ENCODE measurements at places on chromosomes 7 and 10.

- DNase-seq = no peak
Measured at GRCh38 chr7:64758151-64758550, 36.1 kb upstream of the ZNF138 start.

GRCh38 chr10:124138195-124138882 is 44.9 kb upstream of the CHST15 start:
- no peak for DNase-seq

GRCh38 chr7:127840226-127840951 is 188.4 kb downstream of the SND1 start:
- DNase-seq = no peak

DNA sequence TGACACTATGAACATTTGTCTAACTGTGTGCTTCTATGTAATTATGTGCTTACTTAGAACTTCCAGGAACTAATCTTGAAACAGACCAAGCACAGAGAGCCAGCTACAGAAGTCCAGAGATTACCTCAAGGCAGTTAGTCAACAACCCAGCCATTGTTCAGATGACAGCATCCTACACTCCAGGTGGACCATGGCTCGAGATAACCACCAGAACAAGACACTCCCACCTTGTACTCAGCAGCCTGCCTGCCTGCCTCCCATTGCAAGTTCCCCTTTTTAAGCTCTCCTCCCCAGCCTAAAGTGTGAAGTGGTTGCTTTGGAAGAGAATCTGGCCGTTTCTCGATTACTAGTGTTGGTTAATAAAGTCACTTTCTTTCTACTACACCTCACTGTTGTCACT is 1080.6 kb upstream of the LRRN3 start:
- DNase-seq = no peak

DNA sequence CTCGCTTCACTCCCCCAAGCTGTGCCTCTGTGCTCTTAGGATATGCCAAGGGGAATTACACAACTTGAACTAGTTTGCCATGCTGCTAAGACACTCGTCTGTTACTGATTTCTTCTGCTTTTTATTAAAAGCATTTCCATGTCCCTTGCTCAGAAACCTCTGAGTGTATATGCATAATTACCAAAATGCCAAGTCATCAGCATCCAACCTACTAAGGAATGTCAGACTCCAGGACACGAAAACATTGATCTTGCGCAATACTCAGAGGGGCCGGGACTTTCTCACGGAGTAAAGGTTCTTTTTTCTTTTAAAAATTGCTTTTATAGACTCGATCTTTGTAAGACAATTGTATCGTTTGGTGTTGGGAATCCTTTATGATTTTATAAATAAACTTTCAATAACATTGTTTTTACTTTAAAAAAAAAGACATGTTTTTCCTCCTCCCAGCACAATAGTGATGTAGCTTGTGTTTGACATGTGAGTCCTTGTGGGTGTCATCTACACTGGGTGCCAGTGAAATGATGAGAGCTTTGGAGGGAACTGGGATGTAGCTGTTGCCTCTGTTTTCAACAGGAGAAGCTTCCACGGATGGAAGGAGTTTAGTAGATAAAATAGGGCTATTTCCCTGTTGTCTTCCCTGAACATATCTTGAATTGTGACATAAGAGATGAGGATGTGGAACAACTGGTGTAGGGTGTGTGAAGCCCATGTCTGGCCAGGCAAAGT is 43.6 kb downstream of the CNNM1 start:
- no peak for DNase-seq

GRCh38 chr10:26335574-26336093 is 102.5 kb upstream of the APBB1IP start:
- DNase-seq = no peak

DNA sequence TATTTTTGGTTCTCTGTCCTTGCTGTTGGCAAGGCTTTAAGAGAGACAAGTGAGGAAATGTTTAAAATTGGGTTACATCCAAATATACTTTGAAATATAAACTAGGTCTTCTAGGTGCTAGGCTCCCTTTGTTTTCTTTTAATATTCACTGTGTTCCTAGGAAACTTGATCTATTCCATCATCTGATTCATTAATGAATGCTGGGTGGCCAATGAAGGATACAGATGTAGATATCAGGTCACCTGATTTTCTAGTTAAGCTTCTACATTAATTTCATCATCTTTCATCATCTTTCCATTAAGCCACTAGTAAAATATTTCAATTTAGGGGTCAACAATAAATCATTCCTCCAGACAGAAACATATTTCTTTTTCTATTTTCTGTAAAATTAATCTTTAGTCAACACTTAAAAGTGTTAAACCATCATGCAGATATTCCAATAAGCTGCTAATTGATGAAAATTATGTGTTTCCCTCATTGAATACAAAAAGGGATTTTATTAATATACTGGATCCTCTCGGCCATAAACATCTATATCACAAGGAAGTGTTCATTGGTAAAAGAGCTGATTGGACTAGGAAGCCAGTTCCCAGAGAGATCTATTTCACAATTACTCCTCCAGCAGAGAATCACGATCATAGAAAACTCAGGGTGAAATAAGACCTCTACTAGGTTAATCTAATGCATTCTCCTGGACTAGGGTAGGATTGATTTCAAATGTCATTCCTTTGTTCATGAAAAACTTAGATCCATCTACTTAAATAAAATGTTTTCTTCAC is 14.7 kb downstream of the HGF start:
- DNase-seq = no peak

- DNase-seq = no peak
Measured at GRCh38 chr10:72509206-72509799, 116.6 kb downstream of the MICU1 start.

DNA sequence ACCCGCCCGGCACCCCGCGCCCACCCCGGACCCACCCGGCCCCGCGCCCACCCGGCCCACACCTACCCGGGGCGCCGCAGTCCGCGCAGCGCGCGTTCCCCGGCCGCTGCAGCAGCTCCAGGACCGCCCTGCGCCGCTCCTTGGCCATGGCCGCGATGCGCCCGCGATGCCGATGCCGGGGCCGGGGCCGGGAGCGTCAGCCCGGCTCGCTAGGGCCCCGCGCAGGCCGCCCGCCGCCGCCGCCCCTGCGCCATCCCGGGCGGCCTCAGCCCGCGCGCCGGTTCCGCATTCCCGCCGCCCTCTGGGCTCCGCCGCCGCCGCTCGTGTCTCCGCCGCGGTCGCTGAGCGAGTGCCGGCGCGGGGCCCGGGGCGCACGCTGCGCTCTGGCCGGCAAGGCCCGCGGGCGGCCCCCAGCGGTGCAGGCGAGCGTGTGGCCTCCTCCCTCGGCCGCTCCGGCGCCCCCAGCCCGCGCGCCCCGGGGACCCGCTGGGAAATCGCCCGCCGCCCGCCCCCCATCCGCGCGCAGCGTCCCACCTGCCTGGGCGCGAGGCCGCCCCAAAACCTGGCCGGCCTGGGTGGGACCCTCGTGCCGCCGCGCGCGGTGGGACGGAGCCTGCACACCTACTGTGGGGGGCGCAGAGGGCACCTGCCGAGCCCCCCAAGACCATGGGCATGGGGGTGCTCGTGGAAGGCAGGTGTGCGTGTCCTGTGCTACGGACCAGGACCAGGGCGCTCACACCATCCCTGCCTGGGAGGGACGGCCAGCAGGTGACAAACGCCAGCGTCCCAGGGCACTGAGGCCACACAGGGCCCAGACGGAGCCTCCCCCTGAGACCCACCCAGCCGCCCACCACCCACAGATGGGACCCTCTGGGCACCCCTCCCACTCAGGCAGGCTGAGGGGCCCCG is at the start of gene ADAP1:
ADAP1 (minus strand) TSS at position 351 of the 909 bp plus-strand sequence; CDS start at position 148, 203 bp downstream.
- no peak for DNase-seq

DNA sequence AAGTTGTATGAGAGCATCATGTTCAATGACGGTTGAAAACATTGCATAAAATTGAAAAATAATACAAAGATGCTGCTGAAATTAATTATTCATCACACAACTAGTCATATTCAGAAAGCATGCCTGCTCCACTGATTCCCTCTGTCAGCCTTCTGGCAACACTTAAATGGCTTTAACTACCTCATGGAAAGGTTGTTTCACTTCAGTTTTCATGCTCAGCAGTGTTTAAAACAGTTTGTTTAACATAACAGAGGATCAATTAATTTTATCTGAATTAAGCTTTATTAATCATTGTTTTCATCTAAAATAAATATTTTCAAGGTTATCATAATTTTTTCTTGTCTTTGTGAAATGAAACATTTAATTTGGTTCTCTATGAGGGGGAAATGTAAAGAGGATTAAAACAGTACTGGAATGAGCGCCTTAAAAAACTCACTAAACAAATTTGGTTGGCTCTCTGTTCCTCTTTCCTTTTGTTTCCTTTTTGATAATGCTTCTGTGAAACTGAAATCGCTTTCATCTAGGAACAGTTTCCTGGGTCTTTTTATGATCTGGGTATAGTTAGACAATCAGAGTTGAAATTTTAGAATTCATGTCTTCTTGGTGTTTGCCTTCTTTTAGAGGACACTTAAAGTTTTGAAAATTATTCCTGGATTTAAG is 427.4 kb downstream of the SH2D4B start:
- DNase-seq = no peak

DNA sequence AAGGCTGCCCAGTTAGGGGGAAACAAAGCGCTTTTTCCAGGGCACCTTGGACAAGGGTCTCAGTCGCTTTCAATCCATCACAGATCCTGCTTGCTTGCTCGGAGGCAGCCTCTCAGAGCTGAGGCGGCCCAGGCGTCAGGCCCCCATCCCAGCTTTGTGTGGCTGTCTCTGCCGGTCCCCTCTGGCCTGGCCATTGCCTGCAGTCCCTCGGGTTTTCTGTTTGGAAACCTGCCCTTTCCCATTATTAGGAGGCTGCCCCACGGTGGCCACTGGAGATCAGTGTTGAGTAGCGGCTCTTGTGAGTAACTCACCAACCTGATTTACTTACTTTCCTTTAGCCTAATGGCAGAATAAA is 216.1 kb downstream of the GLRX3 start:
- no peak for DNase-seq

- DNase-seq = no peak
Measured at GRCh38 chr10:17445400-17445998, 8.9 kb downstream of the ST8SIA6 start.

- DNase-seq = peak; percentile 76
Measured at GRCh38 chr10:11875494-11876281, 52.5 kb downstream of the PROSER2 start.

Measured in urinary bladder (tissue), 4 donors.